ENCODE measurements at places on chromosomes 4 and X.

DNA sequence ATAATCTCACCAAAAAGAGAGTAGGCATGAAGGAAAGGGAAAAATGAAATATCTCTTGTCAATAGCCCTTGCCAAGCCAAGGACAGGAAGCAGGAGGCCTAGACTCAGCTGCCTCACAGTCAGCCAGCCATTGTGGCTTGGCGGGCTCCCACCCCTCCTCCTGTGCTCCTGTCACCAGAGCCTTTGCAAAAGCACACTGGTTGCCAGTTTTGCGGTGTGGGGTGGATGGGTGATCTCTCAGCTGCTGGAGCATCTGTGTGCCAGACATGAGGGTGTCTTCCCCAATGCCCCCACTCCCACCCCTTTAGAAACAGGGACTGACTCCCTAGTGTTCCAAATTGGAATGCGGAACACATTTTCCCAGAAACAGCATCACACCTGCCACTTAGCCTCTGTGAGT, 26.1 kb downstream of the ARHGEF6 start:
- DNase-seq = no peak

- DNase-seq = no peak
These were observed 435.4 kb upstream of the TENM3 start for GRCh38 chr4:181807771-181808170.

- DNase-seq = no peak
These were observed 11.2 kb downstream of the IRAK1 start for GRCh38 chrX:154008521-154008920.

DNA sequence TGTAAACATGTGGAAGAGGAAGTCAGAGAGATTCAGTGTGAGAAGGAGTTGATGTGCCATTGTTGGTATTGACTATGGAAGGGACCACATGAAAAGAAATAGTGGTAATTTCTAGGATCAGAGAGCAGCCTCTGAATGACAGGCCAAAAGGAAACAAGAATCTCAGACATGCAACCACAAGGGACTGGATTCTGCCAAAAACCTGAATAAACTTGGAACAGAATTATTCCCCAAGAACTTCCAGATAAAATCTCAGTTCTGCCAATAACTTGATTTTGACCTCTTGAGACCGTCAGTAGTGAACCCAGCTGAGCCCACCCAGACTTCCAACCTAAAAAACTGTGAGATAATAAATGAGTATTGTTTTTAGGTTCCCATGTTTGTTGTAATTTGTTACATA, 653.6 kb upstream of the NR3C2 start:
- DNase-seq = no peak

- no peak for DNase-seq
These were observed 145.7 kb upstream of the ESX1 start for GRCh38 chrX:104400387-104400786.

- no peak for DNase-seq
These were observed 4.4 kb downstream of the APBB2 start for GRCh38 chr4:41209901-41210300.

GRCh38 chr4:146943691-146944375, 1.8 kb downstream of the TTC29 start:
- DNase-seq = no peak

- DNase-seq = no peak
These were observed 101.8 kb downstream of the ANXA5 start for GRCh38 chr4:121594796-121595526.

- DNase-seq = no peak
These were observed 38.3 kb upstream of the NDP start for GRCh38 chrX:44011506-44011905.

GRCh38 chr4:4271912-4272311, 18.0 kb downstream of the LYAR start:
- DNase-seq = no peak

DNA sequence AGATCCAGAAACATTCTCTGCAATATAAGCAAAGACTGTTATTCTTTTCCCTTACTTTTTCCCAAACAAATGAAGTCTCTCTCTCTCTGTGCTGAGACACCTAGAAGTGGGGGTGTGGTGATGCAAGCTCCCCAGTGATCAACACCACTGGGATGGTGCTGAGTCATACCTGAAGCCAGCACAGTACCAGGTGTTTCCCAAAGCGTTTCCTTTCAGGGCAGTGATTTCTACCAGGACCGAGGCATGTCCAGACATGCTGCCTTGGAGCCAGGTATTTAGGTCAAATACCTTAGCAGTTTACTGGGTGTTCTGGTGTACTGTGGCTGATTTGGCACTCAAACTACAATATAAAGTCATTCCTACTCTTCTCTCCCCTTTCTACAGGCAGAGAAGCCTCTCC, 726.5 kb downstream of the FAM133A start:
- DNase-seq = no peak

DNA sequence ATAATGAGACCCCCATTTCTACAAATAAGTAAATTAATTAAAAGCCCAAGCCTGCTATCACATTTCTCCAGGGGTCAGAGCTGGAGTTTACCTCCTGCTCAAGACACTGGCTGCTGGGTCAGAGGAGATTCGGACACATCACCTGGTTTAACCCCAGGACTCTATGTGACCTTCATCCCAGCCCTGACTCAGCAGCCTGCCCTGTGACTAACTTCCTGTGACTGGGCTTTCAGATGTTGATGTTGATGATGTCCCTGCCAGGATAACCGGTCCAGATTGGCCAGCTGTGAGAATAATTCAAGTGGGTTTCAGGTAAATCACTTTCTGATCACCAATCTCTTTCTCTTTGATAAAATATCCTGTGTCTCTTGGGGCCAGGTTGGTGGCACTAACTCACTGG, 102.4 kb upstream of the MAML3 start:
- DNase-seq = no peak

All from stimulated activated CD8-positive, alpha-beta memory T cell treated with anti-CD3 and anti-CD28 coated beads, Interleukin-7, amount 100 ng/mL, for 1 hour (primary cell).